ENCODE measurements at places on chromosomes 7 and 10.

DNA sequence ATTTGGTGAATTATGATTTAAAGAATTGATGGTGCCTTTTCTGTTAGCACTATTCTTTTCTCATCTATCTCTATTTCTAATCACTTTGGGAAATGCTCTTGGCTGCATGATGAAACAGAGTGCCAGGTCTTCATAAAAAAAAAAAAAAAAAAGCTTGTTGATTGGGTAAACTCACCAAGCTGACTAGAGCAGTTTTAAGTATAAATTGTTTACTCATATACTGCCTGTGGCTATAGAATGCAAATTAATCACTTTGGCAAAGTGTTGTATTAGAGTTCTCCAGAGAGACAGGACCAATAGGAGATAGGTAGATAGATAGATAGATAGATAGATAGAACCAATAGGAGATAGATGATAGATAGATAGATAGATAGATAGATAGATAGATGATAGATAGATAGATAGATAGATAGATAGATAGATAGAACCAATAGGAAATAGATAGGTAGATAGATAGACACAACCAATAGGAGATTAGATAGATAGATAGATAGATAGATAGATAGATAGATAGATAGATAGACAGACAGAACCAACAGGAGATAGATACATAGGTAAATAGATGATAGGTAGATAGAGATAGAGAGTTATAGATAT is 20.1 kb upstream of the TBXAS1 start:
- no peak for DNase-seq

DNA sequence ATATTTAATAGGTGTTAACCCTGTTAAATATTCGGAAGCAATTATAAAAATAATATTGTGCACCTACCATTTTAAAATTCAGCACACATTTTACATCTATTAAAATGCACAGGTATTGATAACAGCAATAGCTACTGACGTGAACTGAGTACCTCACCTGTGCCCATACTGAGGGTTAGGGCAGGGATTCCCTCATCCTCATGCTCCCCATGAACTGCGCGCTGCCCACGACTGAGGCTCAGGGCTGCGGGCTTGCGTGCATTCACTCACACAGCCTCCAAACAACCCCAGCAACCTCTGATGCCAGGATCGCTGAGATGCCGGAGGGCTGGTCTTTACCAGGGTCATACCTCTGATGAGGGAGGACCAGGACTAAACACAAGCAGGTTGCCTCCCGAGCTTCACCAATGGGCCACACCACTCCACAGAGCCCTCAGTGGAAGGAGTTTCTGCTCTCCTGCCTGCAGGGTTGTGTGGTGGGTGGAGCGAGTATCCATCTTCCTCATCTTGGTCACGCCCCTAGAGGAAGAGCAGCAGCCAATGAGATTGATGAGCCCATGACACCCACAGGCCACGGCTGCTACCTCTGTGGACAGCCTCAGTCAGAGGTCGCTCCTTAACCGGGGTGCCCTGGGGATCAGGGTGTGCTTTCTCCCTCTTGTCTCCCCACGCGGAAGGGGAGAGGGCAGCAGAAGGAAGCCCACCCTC is 478.3 kb downstream of the TNS3 start:
- no peak for DNase-seq

- DNase-seq, result no peak
Measured at GRCh38 chr10:70367195-70367796, 15.1 kb downstream of the LRRC20 start.

- DNase-seq, result no peak
Measured at GRCh38 chr7:36765605-36766004, 41.3 kb upstream of the AOAH start.

DNA sequence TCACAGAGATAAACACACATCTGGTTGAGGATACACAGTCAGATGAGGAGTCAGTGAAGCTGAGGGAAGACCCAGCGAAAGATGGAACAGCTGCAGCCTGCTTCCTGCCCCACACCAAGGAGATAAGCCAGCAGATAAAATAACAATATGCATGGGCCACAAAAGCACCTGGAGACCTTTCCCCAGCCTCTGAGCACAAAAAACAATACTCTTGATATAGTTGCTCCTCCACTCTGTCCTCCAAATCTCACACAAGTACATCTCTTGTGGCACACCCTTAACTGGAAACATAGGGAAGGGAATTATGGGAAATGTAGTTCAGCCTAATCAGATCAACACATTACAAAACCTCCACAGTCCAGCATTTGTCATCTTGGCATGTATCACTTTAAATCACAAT is 9.7 kb upstream of the FHIP2A start:
- DNase-seq, result no peak

DNA sequence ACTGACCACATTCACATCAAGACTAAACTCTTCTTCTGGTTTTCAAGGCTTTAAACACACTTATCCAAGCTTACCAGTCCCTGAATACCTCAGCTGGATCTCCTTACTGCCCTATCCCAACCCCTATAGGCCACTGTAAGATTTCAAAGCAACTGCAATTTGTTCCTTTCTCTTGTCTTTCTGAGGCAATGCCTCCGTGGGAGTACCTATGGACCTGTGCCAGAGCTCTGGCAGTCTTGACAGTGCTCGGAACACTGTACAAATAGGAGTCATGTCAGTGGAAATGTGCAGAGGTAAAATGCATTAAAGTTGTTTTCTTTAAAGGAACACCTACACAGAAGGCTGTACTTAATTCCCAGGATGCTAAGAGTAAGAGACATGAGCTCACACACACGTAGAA is 124.7 kb downstream of the CNOT4 start:
- DNase-seq, result no peak

GRCh38 chr7:151251328-151251688 is 2.8 kb upstream of the SMARCD3 start:
- DNase-seq, result no peak

DNA sequence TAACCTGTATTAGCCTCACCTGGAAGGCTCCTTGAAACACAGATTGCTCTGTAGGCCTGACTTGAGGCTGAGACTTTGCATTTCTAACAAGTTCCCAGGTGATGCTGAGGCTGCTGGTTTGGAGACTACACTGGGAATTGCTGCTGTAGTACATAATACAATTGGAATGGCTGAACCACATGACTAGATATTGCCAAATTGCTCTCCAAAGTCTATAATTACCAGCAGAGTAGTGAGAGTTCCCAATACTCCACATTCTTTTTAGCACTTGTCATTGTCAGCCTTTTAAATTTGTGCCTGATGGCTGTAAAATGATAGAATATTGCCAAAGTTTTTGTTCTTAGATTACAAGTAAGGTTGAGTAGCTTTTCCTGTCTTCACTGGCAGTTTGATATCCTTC is 39.9 kb downstream of the PLEKHA8 start:
- DNase-seq, result no peak

GRCh38 chr7:39451901-39452300 is 114.3 kb upstream of the YAE1 start:
- no peak for DNase-seq

DNA sequence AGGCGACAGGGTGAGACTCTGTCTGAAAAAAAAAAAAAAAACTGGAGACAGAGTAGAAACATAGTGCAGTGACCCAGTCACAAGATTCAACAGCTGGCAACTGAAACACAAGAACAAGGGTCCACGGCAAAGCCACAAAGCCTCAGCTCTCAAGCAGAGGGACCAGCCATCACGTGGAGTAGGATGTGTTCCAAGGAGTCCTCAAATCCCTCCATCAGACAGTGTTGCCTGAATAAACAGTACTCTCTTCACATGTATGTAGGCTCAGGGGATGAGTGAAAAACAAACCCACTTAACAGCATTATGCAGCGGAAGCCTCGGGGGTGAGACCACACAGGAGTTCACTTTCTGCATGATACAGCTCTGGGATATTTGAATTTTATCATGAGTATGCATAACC is 62.0 kb downstream of the SLIT1 start:
- DNase-seq, result no peak

- no peak for DNase-seq
Measured at GRCh38 chr7:98569691-98570337, 47.3 kb upstream of the NPTX2 start.

DNA sequence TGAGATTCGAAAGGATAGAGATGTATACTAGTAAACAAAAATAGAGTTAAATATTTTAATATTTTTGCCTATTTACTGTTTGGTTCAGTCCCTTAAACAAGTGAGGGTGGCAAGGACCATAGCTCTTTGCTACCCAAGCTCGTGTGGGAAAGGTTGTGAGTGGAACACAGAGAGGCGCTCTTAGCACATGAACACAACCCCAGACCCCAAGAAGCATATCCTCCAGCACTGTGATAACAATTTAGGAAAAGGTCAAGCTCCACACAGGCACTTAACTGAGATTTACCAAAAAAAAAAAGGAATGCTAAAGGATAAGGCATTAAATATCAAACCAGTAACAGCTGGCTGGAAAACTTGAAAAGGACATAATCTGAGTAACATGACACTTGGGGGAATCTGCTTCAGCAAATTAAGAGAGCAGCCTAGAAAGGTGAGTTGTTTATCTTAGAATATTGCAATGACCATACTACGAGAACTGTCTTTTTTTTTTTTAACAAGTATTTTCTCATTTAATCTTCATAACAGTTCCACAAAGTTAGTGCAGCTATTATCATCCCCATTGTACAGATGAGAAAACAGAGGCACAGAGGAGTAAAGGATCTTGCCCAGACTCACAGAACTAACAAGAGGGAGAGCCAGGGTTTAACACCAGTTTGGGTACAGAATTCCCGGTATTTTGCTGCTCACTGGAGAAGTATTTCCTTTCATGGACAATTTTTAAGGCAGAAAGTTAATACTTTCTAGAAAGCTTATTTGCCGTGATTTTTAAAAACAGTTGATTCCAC is 303.5 kb upstream of the AOAH start:
- no peak for DNase-seq

GRCh38 chr10:71719464-71720201 is at the start of gene C10orf105:
Gene C10orf105 (minus strand): TSS chr10:71719778. CDS start chr10:71716337, 3,441 bp downstream.
- DNase-seq, result no peak

GRCh38 chr7:51080216-51080615 is 236.4 kb downstream of the COBL start:
- no peak for DNase-seq

DNA sequence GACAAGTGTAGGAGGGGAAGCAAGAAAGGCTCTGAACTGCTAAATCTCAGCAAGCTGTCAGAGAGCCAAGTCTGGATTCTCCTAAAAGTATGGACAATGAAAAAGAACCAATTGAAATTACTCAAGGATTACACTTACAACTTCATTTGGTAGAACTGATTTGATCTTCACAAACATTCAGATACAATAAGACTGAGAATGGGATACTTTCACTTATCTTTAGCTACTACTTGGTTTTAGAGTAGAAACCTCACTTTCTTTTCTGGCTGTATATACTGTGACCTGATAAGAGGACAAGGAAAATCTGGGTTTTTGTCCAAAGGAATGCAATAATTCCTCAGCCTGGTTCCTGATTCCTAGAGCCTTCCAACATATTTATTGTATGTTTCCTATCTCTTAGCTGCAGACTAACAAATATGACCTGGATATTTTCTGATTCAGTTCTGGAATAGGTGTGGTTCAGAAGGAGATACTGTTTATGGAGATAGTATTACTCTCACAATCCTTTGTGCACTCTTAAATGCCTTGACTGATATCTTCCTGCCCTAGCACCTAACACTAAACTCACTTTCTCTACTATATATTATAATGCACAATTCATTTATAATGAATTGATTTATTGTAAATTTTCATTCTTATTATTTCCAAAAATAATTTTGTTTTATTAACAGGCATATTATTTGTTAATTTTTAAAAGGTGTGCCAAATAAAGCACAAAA is 7.3 kb downstream of the SEMA3A start:
- no peak for DNase-seq

DNA sequence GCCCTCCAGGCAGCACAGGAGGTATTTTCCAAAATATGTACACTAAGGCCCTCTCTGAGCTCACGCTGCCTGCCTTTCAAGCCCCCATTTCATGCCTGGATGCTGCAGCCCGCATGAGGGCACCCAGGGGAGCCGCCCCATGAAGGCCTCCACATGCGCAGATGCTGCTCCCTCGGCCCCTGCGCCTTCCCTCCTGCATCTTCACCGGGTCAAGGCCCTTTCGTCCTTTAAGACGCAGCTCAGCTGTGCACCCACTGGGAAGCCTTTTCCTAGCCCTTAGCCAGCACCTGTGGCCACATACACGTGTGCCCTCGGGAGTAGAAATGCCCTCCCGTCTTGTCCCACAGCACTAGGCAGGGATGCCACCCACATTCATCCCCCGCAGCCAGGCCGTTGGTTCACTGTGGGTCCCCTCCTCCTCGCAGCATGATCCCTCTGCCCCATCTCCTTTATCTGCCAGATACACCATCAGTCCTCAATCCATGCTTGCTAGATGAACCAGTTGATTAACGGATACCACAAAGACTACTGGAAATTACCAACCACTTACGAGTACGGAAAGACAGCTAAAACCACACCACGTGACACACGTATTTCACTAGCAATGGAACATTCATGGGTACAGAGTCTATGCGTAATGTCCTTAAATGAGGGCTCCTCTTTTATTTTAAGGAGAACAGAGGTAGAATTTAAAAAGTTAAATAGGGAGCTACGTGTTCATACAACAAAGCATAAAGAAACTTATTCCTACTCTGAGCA is 278.0 kb downstream of the TNS3 start:
- DNase-seq, result no peak

DNA sequence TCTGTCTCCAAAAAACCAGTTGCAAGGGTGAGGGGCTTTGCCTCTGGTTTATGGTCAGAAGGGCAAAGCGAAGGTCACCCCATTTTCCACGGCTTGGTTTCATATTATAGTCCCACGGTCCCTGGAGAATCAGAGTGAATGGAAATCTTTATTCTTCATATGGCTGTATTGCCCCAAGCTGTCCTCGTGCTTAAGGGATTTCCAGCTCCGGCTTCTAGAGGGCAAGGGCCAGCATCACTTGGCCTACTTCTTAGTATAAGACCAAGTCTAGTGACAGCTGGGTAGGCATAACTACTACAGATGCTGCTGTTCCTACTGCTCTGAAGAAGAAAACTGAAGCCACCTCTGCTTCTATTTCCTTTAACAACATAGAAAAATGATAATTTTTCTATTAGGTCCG is 63.2 kb downstream of the PARP12 start:
- DNase-seq, result no peak

- no peak for DNase-seq
Measured at GRCh38 chr7:26662646-26663045, 201.7 kb downstream of the SKAP2 start.

DNA sequence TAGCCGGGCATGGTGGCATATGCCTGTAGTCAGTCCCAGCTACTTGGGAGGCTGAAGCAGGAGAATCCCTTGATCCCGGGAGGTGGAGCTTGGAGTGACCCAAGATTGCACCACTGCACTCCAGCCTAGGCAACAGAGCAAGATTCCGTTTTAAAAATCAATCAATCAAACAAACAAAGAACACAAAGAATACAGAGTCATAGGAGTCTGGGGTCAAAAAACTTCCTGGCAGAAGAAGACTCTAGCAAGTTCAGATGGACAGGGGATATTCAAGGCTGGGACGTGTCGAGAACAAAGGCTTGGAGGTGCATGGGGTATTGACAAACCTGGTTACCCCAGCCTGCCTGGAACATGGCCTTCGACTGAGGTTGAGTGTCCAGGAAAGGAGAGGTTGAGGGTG is 228.8 kb upstream of the AGK start:
- DNase-seq, result no peak

GRCh38 chr10:78899996-78900714 is 168.6 kb upstream of the ZMIZ1 start:
- DNase-seq, result no peak

- DNase-seq, result no peak
Measured at GRCh38 chr10:21511946-21512572, 13.4 kb downstream of the SKIDA1 start.

- DNase-seq, result no peak
Measured at GRCh38 chr10:131641231-131641630, 259.6 kb upstream of the PPP2R2D start.
